ENCODE measurements at places on chromosomes 7 and 10. TPM values are rescaled to one million over a fixed set of nuclear protein-coding genes. Genes with fewer than 3 reads are reported as not detected.

Gene GPNMB
- 380 TPM for total RNA-seq

Gene PRKCQ
- not detected for total RNA-seq

Gene EBLN1
- total RNA-seq: not detected

Gene UNCX
- total RNA-seq: not detected

Gene H2BK1
- not detected for total RNA-seq

Gene PTCD1
- total RNA-seq: 7.6 TPM

Gene UNC5B
- 135 TPM for total RNA-seq

Gene DKK1
- total RNA-seq: 66.2 TPM

Gene KDM7A
- 12.4 TPM for total RNA-seq

Gene ACHE
- total RNA-seq: under 0.01 TPM

Gene RBP3
- total RNA-seq: not detected

Gene OLAH
- total RNA-seq: not detected

- DNase-seq: no peak
Measured at GRCh38 chr10:4234661-4235060, 449.7 kb upstream of the KLF6 start.

DNA sequence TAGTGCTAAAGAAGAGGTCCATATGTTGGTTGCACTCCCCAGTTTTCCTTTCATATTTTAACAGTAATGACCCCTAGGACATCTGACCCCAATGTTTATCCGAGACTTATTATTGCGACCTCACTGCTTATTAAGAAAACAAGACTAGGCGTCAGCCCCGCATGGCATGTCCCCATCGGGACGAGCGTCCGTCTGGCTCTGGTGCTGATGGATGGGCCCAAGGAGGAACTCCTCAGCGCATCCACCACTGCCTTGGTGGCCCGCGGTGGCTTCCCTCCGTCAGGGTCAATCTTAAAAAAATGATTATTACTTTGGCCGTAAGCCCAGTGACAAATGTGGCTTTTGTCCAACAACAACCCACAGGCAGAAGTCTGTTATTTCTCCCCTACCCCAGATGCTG is 40.1 kb upstream of the CXCL12 start:
- DNase-seq: peak; percentile 38

- no peak for DNase-seq
Measured at GRCh38 chr10:133297504-133297903, 11.2 kb downstream of the TUBGCP2 start.

GRCh38 chr10:110852947-110853346 is 18.8 kb upstream of the PDCD4 start:
- no peak for DNase-seq

GRCh38 chr7:27204851-27205322 is 5.0 kb upstream of the HOXA13 start:
- DNase-seq: peak; percentile 90

- no peak for DNase-seq
Measured at GRCh38 chr7:139769761-139770160, 8.0 kb downstream of the HIPK2 start.

DNA sequence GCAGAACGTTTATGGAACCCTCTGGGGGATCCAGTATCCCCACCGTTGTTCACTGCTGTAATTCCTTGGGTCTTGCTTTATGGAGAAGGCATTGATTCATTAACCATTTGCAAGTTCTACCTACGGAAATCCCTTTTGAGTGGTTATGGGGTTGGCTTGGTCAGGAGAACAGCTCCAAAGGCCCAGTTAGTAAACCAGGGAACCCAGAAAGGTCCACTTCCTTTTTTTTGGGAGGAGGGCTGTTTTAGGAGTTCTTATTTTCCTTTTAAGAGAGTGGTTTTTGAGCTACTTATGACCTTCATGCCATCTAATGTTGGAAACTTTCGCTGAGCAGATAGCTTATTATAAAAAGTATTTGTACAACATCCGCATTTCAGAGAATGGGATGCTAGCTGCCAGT is 1.3 kb downstream of the POR start:
- DNase-seq: no peak

GRCh38 chr7:47317487-47317886 is 264.4 kb downstream of the TNS3 start:
- no peak for DNase-seq

GRCh38 chr10:112721080-112721698 is 228.9 kb upstream of the TCF7L2 start:
- peak; percentile 64 for DNase-seq

GRCh38 chr10:70651661-70652060 is 20.6 kb upstream of the ADAMTS14 start:
- DNase-seq: no peak

DNA sequence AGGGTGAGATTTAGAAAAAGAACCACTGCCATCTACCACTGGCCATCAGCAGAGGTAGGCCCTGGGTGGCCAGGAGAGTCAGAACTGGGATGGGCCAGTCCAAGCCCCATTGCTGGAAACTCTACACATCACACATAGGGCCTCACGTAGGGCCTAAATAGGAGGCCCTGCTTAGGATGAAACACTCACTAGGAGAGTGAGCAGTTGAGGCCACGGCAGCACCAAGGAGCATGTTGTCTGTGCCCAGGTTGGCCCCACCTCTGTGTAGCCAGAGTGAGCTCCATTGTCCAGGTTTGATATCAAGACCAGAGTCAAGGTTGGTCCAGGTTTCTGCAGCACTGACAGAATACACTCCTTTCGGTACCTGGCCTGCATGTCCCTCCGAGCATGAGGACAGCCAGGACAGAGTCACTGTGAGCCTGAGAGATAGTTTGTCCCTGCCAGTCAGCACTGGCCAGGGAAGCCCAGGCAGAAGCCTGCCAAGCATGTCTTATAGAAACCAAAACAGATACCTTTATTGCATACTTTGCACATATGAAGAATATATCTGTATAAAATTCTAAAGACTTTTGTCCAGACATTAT is 77.9 kb upstream of the CAMK2B start:
- no peak for DNase-seq

DNA sequence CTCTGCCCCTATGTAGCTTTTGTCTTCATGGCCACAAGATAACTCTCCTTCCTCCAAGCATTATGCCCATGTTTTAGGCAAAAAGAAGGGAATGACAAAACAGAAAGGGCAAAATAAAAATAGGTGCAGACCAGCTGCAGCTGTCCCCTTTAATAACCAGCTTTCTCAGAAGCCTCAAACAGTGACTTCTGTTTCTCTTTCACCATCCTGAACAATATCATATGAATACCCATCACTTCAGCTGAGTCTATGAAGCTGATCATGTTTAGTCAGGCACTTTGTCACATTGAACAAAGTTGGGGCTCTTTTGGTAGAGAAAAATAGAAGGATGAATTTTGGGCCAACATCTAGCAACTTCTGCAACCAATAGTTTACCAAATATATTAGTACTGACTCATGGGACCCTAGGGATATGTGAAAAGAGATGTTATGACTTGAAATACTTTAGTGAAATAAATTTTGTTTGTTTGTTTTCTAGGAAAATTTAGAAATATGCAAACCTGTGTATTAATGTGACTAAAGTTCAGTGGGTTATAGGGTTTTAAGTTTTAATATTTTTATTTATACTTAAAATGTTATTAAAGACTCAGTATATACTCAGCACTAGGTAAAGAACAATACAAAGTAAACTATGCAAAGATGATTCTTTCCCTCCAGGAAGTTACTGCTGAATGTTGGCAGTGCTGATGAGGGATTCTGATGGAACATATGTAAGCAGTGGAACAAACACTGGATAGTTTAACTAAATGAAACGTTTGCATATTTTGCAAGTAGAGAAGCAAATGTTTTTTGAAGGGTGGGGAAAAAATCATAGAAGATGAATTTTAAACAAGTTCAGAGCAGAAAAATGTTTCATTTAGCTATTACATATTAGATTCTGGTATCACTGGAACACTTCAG is 133.7 kb downstream of the FOXP2 start:
- peak; percentile 34 for DNase-seq

- no peak for DNase-seq
Measured at GRCh38 chr7:94972296-94972695, 64.9 kb downstream of the PPP1R9A start.

GRCh38 chr7:138584283-138584682 is 116.9 kb downstream of the SVOPL start:
- no peak for DNase-seq

DNA sequence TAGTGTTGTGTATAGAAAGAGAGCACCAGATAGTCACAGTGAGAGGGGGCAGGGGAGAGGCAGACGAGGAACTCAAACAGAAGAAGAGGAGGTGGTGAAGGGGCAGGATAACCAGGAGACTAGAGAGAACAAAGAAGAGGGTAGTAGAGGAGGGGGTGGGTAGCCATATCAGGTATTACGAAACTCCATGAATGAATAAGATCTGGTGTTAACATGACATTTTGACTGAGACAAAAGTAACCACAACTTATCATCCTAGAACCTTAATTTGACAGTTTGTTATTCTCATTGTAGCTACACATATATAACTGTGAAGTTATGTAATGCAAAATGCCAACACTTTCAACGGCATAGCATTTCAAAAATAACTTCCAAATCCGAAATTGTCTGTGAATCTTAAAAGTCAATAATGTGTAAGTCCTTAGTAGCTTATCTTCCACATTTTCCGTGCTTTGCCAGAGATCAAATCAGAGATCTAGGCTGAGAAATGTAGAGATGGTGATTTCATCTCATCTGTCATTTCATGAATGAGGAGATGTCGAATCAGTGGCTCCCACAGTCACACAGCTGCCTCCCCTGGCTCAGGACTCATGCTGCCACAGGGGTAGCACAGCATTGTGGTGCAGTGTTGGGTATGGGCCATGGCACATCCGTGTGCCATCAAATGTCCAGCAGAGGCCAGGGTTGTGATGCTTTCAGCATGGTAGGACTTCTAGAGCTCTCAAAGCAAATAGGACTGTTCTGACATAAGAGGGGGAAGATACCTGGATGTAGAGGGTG is 202.1 kb downstream of the HECW1 start:
- DNase-seq: no peak

- DNase-seq: peak; percentile 30
Measured at GRCh38 chr10:86730227-86730626, 26.2 kb upstream of the BMPR1A start.

GRCh38 chr10:75388082-75388481 is 13.5 kb downstream of the ZNF503 start:
- DNase-seq: no peak

DNA sequence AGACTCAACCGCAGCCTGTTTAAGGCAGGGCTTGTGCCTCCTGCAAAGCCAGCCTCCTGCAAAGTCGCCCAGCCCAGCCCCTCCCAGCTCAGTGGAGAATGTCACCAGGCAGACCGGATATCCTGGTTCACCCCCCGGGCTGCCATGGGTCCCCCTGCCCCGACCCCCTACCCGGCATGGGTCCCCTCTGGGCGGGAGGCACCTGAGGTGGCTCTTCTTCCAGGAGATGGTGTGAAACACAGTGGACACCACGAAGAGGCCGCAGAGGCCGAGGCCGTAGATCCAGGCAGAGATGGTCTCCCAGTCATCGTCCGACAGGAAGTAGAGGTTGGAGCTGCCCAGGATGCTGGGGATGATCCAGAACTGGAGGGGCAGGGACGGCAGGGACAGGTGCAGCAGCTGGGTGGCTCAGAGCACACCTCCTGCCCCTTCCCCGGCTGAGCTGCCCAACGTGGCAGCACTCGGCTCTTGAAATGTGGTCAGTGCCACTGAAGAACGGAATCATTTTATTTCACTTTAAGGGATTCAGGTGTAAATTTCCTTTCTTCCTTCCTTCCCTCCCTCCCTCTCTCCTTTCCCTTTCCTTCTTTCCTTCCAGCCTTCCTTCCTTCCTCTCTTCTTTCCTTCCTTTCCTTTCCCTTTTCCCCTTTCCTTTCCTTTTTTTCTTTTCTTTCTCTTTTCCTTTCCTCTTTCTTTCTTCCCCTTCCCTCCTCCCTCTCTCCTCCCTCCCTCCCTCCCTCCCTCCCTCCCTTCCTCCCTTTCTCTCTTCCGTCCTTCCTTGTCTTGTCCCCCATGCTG is 36.7 kb upstream of the RADIL start:
- no peak for DNase-seq

DNA sequence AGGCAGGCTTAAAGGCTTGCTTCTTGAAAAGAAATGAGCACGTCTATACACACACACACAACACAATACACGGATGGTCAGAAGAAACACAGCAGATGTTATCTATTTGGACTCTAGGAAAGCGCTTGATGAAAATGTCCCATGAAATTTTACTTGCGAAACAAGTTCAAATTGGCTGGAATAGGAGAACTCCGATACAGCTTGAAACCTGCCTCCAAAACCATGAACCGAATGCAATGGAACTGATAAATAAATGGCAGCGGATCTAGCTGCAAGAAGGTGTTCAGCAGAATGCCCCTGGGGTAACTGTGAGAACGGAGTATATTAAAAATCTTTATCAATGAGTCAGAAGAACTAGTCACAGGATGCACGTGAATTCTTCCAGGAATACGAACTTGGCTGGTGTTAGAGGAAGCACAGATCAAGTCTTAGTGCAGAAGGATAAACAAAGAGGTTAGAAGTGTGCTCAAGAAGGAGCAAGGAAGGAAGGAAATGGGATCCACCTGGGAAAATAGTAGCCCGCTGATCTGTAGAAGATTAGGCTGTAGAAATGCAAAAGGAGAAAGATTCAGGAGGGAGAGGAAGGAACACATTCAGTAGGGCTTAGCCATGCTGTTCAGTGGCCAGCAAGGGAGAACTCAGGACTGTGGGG is 142.0 kb upstream of the PRKCQ start:
- no peak for DNase-seq

DNA sequence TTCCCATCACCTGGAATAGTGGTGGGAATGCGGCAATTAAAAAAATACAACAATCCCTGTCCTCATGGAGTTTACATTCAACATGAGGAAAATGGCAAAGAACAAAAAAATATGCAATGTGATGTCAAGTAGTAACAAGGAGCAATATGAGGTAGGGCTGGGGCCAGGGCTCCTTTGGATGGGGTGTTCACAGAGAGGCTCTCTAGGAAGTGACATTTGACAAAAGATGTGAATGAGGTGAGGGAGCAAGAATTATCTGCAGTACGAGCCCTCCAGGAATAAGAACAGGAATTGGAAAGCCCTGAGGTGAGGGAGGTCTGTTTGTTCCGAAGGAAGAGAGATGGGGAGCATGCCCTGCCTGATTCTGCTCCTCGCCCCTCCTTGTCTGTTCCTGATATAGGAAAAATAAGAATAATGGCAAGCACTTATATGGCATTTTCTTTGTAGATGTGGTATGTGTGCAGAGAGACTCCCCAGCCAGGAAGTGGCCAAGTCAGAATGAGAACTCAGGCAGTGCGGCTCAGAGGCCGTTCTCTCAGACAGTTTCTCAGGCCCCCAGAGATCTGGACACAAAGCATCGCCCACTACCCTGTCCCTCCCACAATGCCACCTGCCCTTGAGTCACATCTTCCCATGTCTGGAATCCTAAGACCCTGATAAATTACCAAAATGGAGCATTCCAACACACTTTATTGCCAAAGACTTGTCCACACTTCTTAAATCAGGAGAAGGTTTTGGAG is 105.6 kb downstream of the APBB1IP start:
- DNase-seq: no peak

- no peak for DNase-seq
Measured at GRCh38 chr10:71359364-71360046, 37.2 kb upstream of the CDH23 start.

DNA sequence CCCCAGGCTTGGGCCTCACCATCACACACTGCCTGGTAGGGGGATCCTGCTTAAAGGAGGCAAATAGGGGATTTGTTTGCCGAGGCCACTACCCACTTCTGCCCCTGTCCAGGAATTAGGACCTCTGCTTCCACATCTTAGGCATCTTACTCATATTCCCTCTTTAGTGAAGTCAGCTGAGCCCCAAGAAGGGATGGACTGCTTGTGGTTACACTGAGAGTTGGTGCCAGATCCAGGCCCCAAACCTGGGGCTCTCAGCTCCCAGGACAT is 1.6 kb upstream of the GPRIN2 start:
- no peak for DNase-seq

Measured in osteoblast (primary cell).